ENCODE measurements at places on chromosomes 16 and 17.

GRCh38 chr17:35605678-35606077 lies 18.6 kb downstream of the AP2B1 start:
- DNase-seq = no peak

GRCh38 chr16:75326333-75326732 lies 74.9 kb upstream of the BCAR1 start:
- no peak for DNase-seq

DNA sequence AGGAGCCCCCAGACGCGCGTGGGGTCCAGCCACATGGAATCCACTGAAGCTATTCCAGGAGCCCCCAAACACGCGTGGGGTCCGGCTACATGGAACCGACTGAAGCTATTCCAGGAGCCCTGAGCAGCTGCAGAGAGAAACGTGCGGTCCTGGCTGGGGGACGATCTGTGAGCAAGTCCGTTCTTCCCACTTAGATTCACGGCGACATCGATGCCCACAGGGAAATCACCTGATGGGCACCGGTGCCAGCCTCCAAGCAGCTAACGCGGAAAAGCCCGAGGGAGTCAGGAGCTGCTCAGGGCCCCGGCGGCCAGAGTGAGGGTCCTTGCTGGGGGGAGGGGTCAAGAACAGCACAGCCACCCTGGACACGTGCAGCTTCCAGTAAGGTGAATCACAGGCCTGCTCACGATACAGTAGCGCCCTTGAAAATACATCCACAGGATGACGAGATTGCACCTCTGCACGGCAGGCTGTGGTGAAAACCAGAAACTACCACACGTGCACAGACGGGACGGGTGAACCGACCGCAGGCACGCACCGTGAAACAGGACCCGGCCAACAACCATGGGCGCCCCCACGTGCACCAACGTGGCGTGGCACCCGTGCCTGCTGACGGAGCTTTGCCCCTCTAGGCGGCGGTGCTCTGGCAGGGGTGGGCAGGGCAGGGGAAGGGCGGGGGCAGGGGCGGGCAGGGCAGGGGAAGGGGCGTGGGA lies 77.7 kb upstream of the GNG13 start:
- peak; percentile 92 for DNase-seq

DNA sequence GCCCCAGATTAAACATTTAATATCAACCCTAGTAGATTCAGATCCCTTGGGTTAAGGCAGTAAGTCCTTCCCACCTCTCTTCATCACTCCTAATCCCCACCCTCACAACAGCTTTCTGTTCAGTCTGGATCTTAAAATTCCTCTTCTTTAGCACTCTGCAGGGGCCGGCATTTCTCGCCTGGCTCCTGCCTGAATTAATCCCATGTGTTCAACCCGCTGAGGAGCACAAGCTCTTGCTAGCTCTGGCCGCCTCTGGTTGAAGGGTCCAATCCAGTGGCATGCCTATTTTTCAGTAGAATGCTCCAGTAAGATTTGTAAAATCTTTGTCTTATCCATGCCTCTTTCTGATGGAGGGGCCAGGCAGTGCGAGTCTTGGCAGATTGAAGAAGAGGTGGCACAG lies 59.2 kb downstream of the CYB5B start:
- no peak for DNase-seq

DNA sequence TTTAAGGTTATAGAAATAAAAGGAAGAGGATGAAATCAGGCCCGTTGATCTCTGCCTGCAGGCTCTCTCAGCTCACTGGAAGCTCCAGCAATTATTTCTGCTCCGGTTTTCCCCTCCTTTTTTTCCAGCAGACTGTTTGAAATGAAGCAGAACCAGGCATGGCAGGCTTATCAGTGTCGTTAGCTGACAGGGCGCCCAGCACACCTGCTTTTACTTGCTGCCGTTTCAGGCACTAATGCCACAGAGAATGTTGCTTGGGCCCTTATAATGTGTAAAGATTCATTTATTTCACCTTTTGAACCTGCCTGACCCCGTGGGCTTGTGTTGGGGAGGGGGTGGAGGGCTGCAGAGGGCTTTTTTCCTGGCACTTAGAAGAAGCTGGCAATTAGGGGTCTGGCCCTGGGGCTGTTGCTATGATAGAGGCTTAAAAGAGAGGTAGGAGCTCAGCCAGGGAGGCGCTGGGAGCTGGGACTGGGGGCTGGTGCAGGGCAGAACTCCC lies 108.1 kb downstream of the IRX3 start:
- DNase-seq = no peak

GRCh38 chr16:60027351-60027750 lies 1293.2 kb upstream of the GOT2 start:
- DNase-seq = no peak

DNA sequence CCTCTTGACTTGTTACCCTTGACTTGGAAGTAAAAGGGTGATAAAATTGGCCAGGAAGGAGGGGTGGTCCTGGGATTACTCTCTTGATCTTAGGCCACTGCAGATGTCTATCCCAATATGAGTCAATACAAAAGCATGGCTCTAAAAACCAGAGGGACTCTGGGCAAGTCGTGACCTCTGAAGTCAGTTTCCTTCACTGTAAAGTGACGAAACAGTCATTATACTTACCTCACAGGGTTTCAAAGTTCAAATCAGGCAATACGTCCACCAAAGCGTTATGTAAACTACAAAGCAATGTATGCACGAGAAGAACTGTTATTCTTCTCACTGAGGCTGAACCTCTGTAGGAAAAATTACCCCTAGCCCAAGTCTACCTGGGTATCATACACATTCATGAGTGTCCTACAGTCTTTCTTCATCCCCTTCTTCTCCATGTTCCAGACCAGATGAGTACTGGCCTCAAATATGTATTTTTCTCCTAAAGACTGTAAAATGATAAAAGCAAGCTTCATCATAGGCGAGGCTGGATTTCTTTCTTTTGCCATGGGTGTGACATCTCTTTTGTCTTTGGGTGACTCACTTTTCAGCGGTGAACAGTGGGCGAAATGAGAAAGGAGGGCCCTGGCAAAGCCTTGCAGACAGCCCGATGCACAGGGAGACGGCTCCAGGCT lies 34.5 kb upstream of the CLEC18B start:
- DNase-seq = no peak

DNA sequence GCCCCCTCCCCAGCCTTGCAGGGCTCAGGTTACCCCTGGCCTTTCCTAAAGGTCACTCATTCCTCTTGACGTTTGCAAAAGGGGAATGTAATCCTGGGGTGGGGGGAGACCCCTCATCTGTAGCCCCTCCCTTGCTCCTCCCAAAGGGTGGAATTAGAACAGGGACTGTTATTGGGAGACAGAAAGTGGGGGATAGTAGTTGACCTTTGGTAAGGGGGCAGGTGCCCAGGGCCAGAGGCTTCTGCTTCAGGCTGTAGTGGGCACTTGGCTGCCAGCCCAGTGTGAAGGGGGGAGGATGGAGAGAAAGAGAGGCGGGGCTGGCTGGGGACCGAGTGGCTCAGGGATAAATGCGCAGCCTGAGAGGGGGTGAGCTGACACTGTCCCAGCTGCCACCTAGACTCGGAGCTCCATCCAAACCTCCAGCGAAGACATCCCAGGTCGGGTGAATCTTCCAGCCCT lies at the start of gene ENO3:
TSS of gene ENO3 (plus strand) at position 374 of the 459 bp plus-strand sequence. CDS start 711 bp downstream, outside the sequence.
- DNase-seq = peak; percentile 80

DNA sequence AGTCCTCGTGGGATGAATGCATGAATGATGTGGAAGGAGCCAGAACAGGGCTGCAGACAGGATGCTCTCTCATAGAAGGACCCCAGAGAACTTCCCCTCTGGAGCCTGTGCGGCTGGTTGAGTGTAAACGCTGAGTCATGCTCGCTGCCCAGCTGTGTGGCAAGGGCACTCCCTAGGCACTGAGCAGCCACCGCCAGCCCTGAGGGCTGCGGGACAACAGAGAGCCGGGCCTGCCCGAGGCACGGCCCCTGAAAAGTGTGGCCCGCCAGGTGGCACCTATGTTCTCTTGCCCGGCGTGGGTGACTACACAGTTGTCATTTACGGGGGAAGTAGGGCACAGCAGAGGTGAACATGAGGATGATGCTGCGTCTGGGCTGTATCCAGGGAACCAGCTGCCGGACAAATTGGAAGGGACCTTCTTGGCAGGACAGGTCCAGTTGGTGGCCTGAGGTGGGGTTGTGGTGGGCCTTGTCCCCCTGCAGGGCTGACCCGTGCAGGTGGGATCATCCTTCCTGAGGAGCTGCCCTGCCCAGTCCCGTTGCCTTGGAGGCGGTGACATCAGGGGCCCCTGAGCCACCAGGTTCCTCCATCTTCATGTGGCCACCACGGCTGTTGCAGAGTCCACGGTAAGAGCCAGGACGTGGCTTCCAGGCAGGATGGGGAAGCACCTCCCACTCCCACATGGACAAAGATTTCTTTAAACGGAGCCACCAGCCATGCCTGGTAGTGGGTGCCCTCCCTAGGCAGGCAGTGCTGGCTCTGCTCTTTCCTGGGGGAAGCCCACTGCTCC lies 94.8 kb upstream of the CBX4 start:
- DNase-seq = no peak
